Central memory CD4-positive, alpha-beta T cell (primary cell): ENCODE measurements at places on chromosomes 16 and 17.

DNA sequence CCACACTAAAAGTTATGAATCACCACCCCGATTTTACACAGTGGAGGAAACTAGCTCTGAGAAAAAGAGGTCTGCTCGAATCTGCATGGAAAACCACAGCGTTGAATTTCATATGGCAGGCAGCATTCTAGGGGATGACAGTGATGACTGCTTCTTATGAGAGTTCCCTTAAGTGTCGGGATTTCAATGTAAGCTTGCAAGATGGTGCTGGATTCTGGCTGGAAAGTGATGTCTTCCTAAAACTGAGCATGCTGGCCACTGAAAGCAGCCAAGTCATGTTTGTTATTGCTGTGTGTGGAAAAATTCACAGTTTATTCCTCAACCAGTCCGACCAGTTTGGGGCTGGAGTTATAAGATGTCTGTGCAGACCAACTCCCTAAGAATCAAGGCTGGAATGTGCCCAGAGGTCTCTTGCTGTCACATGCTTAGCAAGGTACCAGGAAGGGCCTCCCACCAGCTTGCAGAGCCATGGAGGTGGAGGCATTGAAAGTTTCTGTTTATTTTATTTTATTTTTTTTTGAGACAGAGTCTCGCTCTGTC, 37.2 kb upstream of the GAN start:
- no peak for DNase-seq

GRCh38 chr17:58329035-58329809, 627 bp upstream of the TSPOAP1 start:
- DNase-seq: peak; percentile 68

GRCh38 chr16:728131-728889, 1.4 kb downstream of the HAGHL start:
- DNase-seq: peak; percentile 62

DNA sequence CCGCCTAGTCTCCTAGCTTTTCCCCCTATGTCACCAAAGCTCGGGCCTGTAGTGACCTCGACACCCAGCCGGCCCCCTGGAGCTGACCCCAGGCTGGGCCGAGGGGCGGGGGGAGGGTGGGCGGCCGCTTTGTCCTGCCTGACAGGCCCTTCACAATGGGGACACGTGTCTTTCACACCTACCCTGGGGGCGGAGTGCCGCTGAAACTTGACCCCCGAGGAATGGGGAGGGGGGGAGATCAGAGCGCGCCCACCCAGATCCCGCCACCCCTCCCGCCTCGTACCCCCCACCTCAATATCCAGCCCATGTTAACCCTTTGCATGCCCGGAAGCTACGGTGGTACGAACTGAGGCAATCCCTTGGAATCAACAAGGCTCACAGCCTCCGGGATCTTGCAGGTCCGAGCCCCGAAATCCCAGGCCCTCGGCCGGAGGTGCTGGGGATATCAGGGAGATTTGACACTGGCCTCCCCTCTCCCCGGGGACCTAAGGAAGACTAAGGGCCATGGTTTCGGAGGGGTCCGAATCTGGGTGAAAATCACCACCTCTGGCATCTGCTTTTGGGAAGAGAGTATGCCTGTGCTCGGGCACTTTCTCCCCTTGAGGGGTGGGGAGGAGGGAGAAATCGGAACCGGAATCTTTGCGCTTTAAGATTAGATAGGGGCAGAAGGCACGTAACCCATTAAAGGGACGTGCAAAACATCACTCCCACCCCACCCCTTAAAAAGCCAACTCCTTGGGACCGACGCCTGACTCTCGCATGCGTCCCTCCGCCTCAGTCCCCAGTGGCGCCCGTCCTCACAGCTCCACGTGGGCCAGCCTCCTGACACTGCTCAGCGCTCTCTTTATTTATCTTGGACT, 2.6 kb downstream of the NOG start:
- no peak for DNase-seq

DNA sequence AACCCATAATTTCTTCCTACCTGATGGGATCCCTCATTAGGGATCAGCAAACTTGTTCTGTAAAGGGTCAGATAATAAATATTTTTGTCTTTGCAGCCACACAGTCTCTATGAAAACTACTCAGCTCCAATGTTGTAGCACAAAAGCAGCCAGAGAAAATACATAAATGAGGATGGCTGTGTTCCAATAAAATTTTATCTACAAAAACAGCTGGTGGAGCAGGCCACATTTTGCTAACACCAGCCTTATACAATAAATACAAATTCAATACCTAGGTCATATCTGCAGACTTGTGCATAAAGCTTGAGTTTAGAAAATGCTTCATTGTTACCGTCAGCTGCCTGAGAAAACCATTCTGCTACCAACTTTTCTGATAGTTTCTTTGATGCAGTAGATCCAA, 38.4 kb upstream of the INTS2 start:
- DNase-seq: no peak

DNA sequence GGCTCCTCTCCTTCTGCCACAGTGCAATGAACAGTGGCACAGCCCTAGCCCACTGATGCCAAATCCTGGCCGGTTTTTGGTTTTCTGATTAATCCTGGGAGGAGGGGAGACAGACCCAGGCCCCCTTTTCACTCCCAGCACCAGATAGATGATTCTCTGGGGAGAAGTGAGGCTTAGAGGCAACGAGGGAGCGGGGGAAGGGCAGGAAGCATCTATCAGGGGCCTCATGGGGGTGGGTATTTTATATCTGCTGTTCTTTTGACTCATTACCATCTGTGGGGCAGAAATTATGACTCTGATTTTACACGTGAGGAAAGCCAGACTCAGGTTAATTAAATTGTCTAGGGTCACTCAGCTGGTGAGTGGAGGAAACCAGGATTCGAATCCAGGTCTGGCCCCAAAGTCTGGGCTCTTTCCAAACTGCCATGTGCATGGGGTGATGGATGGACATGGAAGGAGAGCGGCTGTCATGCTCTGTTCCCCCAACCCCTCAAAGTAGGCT, 79.4 kb downstream of the MRM1 start:
- DNase-seq: no peak

- no peak for DNase-seq
Observed at GRCh38 chr16:89437251-89437987, 52.9 kb downstream of the ANKRD11 start.

GRCh38 chr16:69712277-69712676, 14.1 kb downstream of the NQO1 start:
- no peak for DNase-seq

- no peak for DNase-seq
Observed at GRCh38 chr17:35666967-35667532, 64.4 kb upstream of the RASL10B start.

DNA sequence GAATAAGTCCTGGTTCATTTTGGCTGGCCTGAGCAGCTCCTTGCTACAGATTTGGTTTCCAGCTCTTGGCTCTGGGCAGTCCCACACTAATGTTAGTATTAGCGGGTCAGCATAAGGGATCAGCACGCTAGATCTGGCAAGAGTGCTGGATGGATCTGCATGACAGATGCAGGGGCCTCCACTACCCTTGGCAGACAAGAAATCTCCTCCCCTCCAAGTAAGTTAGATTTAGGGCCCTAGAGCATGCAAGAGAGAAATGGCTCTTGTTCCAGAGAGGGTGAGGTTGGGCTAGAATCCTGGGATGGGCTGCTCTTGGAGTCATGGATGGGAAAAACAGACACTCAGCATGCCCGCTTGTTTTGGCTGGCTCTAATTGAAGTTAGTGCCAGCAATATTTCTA, 414.3 kb downstream of the RBFOX1 start:
- no peak for DNase-seq

DNA sequence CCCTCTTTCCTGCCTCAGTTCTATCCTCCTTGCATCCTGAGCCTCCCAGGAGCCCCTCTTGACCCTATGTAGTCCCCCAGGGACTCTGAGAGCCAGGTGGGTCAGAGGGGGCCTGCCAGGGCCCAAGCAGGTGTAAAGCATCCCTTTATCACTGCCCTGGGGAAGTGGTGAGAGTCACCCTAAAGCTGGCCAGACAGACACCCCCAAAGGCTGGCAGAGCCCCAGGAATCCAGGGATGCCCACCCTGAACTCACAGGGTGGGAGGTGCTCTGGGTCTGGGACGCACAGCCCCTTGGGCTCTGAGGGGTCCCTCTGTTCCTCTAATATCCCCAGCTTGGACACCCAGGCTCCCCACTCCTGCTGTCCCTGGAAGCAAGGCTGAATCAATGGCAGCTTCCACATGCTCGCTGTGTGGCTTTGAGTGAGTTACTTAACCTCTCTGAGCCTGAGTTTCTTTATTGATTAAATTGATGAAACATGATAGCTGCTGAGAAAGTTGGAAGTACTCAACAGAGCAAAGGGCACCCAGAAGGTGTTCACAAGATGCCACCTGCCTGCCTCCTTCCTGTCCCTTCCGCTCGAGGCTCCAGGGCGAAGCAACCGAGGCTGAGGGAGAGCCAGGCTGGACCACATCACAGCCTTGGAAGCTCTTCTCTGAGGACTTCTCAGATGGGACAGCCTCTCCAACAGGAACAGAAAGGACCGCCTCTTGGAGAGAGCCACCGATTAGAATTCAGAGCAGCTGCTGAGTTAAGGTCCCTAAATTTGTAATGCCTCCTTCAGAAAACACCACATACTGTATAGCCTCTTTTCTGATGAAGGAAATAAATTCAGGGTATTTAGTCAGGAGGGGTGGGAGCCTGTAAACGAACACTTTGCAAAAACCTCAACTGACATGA, 67.1 kb upstream of the DOC2B start:
- DNase-seq: no peak

- no peak for DNase-seq
Observed at GRCh38 chr16:46629331-46630219, 8.4 kb upstream of the SHCBP1 start.

GRCh38 chr16:87420026-87421002, 28.2 kb downstream of the MAP1LC3B start:
- DNase-seq: no peak

DNA sequence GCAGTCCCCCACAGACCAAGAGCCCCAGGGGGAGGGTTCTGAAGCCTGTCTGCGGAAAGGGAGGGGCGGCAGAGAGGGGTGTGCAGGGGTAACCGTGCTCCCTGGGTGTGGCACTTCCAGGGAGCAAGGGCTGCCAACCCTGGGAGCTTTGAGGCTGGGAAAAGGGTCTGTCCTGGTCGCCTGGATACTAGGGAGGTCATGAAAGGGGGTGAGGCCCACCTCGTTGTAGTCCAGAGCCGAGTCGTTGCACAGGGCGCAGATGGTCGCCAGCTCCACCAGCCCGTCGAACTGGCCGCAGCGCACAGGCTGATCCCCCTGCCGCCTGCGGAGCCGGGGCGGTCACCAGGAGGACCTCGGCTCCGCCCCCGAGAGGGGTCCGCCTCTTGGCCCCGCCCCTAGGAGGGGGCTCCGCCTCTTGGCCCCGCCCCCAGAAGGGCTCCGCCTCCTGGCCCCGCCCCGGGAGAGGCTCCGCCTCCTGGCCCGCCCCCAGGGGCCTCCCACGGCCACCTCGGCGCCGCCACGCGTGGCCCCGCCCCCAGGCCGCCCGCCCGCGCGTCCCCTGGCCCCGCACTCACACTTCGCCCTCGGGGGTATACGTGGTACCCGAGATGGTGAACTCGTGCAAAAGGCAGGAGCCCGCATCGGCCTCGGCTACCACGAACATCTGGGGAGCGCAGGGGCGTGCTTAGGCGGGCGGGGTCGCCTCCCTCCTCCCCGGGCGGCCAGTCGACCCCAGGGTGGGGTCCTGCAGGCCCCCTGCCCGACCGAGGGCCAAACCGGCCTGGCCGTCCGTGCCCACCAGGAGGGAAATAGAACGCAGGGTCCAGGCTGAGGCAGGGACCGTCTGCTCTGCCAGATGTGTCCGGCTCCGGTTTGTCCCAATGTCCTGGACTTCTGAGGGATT, 19.5 kb downstream of the ATP2A3 start:
- peak; percentile 39 for DNase-seq

GRCh38 chr16:65059406-65059980, 62.4 kb downstream of the CDH11 start:
- no peak for DNase-seq

DNA sequence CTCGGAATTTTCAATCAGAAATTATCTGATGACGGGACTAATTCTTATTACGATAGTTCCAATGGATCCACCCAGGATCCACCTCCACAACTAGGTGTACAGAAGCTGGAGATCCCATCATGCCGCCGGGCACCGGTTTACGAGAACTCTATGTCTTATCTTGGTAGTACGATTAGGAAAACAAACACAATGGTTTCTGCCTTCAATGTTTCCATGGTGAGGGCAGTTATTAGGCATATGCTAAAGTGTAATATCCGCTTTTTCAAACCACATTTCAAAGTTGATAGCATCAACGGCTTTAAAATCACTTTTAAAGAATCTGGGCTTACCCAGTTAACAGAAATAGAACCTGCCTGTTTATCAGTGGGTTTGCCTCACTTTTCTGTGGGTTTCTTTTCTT, 705.7 kb downstream of the MAF start:
- DNase-seq: peak; percentile 44

- no peak for DNase-seq
Observed at GRCh38 chr16:75048054-75048453, 49.2 kb downstream of the ZNRF1 start.

- DNase-seq: no peak
Observed at GRCh38 chr16:86406056-86406455, 104.3 kb upstream of the FOXF1 start.

DNA sequence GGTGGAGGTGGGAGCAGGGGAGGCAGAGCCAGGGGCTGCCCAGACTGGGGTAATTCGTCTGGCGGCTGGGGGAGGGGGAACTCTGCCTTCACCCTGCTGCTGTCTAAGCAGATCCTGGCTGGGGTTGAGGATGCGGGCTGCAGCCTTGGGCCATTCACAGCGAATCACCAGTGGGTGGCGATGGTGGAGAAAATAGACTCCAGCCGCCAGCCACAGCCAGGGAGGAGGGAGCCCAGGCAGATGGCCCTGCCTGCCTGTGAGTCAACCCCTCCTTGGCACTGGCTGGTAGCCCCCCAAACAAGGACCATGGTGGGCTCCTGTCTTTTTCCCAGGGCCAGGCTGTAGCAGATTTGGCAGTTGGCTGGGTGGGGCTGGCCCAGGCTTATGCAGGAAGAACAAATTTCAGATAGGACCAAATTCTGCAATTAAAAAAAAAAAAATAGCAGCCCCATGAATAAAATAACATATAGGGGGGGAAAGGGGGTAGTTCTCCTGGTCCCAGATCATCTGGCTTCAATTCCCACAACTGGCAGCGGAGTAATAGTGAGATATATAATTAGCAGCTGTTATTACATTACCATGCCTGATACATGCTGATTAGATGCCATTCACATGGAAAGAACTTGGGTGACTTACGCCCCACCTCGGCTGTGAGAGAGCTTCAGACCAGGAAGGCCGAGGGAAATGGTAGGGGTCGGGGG, 41.5 kb upstream of the CDH5 start:
- DNase-seq: no peak

DNA sequence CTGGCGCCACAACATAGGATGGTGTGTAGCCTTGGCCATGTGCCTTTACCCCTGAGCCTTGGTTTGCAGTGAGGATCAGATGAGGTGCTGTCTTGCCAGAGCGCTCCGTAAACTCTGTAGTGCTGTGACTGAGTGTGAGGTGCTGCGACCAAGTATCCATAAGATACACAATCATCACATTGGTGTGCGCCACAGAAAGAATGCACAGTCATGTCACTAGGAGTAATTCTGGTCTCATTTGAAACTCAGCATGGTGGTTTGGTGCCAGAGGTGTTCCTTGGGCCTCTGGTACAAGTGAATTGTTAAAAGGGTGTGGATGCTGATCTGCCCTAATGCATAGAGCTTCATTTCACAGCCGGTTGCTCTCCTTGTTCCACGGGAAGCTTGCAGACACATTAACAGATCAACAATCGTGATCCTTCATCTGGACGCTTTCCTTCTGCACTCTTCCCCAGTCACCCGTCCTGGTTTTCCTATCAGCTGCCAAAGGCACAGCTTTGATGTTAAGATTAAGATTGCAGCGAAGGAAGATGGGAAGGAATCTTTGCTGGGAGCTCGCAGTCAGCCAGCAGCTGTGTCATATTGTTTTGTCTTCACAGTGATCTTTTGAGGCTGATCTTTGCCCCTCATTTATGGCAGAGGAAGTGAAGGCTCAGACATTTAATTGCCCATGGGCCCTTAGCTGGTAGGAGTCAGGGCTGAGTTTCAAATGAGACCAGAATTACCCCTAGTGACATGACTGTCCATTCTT, 79.1 kb downstream of the KSR1 start:
- no peak for DNase-seq
